ENCODE measurements at places on chromosomes 12 and 14. TPM values are rescaled to one million over a fixed set of nuclear protein-coding genes. Genes with fewer than 3 reads are reported as not detected.
A peak's percentile ranks its signal among the peaks of the same experiment; 100 is the strongest.

DNA sequence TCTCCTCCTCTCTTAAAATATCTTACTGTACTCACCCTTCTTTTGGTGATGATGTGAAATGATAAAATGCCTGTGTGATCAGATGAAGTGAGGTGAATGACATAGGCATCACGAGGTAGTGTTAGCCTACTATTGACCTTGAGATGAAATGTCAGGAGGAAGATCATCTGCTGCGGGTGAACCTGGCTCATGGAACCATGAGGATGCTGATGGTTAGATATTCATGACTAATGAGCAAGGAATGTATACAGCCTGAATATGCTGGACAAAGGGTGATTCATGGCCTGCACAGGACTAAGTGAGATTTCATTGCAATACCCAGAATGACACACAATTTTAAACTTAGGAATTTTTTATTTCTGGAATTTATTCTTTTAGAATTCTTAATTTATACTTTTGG is 89.6 kb downstream of the DAAM1 start:
- H3K27me3 ChIP-seq, result no peaks in the 10 kb centered on the region
- peaks cover 54% of the 10 kb centered on the region for H3K4me1 ChIP-seq
- no peaks in the 10 kb centered on the region for H3K36me3 ChIP-seq
- DNase-seq, result peak; percentile 84
- peak overlapping the region; percentile 46 for H3K27ac ChIP-seq
- no peak overlapping the region for H3K4me3 ChIP-seq

DNA sequence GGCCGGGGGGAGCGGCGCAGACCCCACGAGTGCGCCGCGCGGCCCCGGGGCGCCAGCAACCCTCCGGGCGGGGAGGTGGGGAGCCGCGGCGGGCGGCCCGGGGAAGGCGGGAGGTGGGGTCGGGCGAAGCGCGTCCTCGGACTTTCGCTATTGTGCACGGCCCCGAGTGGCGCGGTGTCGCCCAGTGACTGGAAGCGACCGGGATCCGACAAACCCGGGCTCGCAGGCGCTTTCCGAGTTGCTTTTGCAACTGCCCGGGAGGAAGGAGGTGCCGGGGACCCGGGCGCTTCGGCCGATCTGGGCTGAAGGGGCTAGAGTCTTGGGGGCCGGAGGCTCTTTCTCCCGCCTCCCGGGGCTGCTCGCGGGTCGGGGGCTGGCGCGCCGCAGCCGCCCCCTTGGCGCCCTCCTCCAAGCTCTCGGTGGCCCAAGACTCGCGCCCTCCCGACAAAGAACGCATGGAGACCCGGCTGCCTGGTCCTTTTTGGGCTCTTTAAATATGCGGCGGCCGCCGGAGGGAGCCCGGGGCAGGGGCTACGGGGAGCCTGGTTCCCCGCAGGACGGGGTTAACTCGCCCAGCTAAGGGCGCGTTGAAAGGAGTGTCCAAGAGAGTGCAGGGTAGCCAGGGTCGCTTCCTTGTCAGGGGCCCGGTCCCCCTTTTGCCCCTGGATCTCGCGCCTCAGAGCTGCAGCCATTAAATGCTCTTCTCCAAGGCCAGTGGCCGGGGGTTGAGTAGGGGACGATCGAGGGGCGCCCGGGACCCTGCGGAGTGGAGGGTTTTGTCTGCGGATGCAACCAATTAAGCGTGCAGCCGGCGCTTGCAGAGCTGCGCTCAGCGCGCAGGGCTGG is 1.4 kb downstream of the HMGA2 start:
- no peaks in the 10 kb centered on the region for H3K27me3 ChIP-seq
- peak; percentile 38 for DNase-seq
- peaks cover 16% of the 10 kb centered on the region for H3K36me3 ChIP-seq
- peak overlapping the region; percentile 94 for H3K4me3 ChIP-seq
- peaks cover 27% of the 10 kb centered on the region for H3K4me1 ChIP-seq

DNA sequence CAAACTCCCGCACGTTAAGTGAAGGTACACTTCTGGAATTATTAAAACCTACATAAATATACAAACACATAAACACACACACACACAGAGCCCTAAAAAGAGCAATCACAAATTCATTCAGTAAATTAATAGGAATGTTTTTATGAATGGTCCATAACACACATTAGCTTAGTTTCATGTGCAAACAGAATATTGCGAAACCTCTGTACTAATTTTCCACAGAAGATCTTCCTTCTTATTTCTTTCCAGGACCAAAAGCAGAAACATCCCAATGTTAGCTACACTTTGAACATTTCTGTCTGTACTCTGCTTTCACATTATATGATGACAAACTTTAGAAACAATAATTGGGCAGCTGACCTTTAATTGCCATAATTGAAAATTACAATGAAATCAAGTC is 101.6 kb downstream of the SOX5 start:
- peaks cover 81% of the 10 kb centered on the region for H3K27me3 ChIP-seq
- no peaks in the 10 kb centered on the region for H3K36me3 ChIP-seq
- no peak for DNase-seq
- H3K4me3 ChIP-seq, result no peak overlapping the region

GRCh38 chr12:89968151-89968700 is 259.6 kb upstream of the ATP2B1 start:
- no peak overlapping the region for H3K4me3 ChIP-seq
- no peaks in the 10 kb centered on the region for H3K36me3 ChIP-seq
- peaks cover 22% of the 10 kb centered on the region for H3K4me1 ChIP-seq
- no peaks in the 10 kb centered on the region for H3K27me3 ChIP-seq
- H3K27ac ChIP-seq, result no peak overlapping the region

GRCh38 chr12:4036671-4037271 is 163.6 kb upstream of the PARP11 start:
- no peaks in the 10 kb centered on the region for H3K27me3 ChIP-seq
- peaks cover 27% of the 10 kb centered on the region for H3K4me1 ChIP-seq
- peak; percentile 44 for DNase-seq
- H3K36me3 ChIP-seq, result no peaks in the 10 kb centered on the region
- H3K27ac ChIP-seq, result no peak overlapping the region

DNA sequence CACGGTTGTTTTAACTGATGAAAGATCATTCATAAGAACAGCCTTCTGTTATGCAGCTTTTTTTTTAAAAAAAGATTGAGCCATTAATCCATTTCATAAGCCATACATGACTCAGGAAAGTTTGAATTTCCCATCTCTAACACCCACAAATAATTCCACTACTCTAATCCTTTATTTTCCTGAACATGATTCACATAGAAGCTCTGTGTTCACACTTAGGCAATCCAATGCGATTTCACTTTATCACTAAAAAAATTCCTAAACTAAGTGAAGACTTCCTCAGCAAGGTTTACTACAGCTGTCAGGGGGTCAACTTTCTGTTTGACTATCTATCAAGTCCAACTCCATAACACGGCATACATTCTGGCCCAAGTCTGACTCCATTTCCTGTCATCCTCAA is 25.9 kb downstream of the PKP2 start:
- H3K4me1 ChIP-seq, result peaks cover 20% of the 10 kb centered on the region
- peaks cover 93% of the 10 kb centered on the region for H3K36me3 ChIP-seq
- H3K4me3 ChIP-seq, result no peak overlapping the region
- peak; percentile 14 for DNase-seq
- peak overlapping the region; percentile 40 for H3K27ac ChIP-seq

GRCh38 chr12:8849876-8850275 is 27.5 kb downstream of the A2ML1 start:
- no peaks in the 10 kb centered on the region for H3K4me1 ChIP-seq
- no peak overlapping the region for H3K4me3 ChIP-seq
- no peaks in the 10 kb centered on the region for H3K27me3 ChIP-seq
- DNase-seq, result peak; percentile 42
- H3K36me3 ChIP-seq, result no peaks in the 10 kb centered on the region

GRCh38 chr12:59389968-59390576 is 205.8 kb upstream of the SLC16A7 start:
- H3K36me3 ChIP-seq, result no peaks in the 10 kb centered on the region
- no peaks in the 10 kb centered on the region for H3K4me1 ChIP-seq
- no peak overlapping the region for H3K4me3 ChIP-seq
- no peaks in the 10 kb centered on the region for H3K27me3 ChIP-seq
- H3K27ac ChIP-seq, result no peak overlapping the region
- DNase-seq, result no peak

GRCh38 chr14:100138082-100138787 is 21.2 kb downstream of the DEGS2 start:
- no peaks in the 10 kb centered on the region for H3K4me1 ChIP-seq
- no peak overlapping the region for H3K4me3 ChIP-seq
- no peaks in the 10 kb centered on the region for H3K27me3 ChIP-seq
- no peak overlapping the region for H3K27ac ChIP-seq
- no peak for DNase-seq
- peaks cover 17% of the 10 kb centered on the region for H3K36me3 ChIP-seq

DNA sequence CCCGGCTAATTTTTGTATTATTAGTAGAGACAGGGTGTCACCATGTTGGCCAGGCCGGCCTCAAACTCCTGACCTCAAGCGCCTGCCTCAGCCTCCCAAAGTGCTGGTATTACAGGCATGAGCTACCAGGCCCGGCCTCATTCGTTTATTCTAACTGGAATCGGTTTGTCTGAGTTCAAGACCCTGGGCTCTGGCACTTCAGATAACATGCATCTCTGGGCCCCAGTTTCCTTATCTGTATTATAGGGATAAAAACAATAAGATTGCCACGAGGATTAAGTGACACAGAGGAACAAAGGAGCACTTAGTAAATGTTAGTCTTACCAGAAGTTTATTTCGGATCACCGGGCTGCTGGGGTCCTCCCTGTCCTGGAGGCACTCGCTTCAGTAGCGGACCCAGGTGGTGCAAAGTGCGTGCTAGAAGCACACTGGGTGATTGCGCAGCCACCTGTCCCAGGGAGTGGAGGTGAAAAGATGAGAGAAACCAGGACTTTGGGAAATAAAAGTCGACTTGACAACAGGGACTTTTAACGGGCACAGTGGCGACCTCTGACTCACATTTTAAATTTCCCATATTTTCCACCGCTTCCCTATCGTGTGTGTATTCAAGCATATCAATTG is 37.5 kb downstream of the ACACB start:
- no peaks in the 10 kb centered on the region for H3K4me1 ChIP-seq
- no peaks in the 10 kb centered on the region for H3K36me3 ChIP-seq
- no peak overlapping the region for H3K27ac ChIP-seq
- peak overlapping the region; percentile 74 for H3K4me3 ChIP-seq
- DNase-seq, result peak; percentile 5
- H3K27me3 ChIP-seq, result no peaks in the 10 kb centered on the region

GRCh38 chr12:122999986-123000420 is 19.5 kb downstream of the ARL6IP4 start:
- no peaks in the 10 kb centered on the region for H3K36me3 ChIP-seq
- H3K27me3 ChIP-seq, result no peaks in the 10 kb centered on the region

GRCh38 chr12:105522166-105522825 is 191.8 kb downstream of the C12orf75 start:
- no peak overlapping the region for H3K4me3 ChIP-seq
- H3K27me3 ChIP-seq, result no peaks in the 10 kb centered on the region
- H3K36me3 ChIP-seq, result no peaks in the 10 kb centered on the region
- no peak overlapping the region for H3K27ac ChIP-seq
- no peaks in the 10 kb centered on the region for H3K4me1 ChIP-seq

DNA sequence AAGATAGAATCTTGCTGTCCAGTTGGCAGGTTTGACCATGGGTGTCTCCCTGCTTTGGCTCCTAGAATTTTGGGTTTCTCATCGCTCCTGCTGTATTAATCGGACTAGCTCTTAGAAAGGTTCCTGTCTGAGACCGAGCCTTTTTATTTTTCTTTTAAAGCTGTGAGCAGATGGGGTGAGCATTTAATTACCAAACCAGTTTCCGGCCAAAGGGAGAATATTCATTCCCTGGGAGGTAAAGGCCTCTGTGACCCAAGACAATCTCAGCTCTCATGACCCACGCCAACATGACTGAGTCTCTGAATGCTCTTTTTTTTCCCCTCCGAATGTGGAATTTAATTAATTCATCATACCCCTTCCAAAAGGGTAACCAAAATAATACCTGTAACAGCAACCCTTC is 464.7 kb upstream of the TMEM132C start:
- H3K27me3 ChIP-seq, result no peaks in the 10 kb centered on the region
- no peaks in the 10 kb centered on the region for H3K4me1 ChIP-seq
- no peak overlapping the region for H3K27ac ChIP-seq

GRCh38 chr14:21846227-21846885 is 172.7 kb upstream of the OR4E1 start:
- H3K36me3 ChIP-seq, result no peaks in the 10 kb centered on the region
- DNase-seq, result peak; percentile 45
- H3K4me1 ChIP-seq, result peaks cover 8% of the 10 kb centered on the region
- H3K27me3 ChIP-seq, result peaks cover 98% of the 10 kb centered on the region
- no peak overlapping the region for H3K27ac ChIP-seq

DNA sequence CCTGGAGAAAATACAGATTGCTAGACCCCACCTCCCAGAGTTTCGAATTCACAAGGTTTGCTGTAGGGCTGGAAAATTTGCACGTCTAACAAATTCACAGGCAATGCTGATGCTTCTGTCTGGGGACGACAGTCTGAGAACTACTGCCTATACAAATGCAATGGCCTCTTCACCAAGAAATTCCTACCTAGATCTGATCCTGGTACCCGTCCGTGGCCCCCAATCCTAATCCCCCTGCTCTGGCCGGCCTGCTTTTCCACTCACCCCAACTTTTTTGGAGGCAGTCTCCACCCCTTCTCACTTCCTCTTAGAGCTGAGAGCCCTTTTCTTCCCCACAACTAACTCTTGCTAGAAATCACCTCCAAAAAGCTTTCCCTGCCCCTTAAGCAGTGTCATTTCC is 3.1 kb upstream of the SSH1 start:
- DNase-seq, result no peak
- H3K4me1 ChIP-seq, result peaks cover 18% of the 10 kb centered on the region
- H3K27ac ChIP-seq, result no peak overlapping the region
- H3K36me3 ChIP-seq, result no peaks in the 10 kb centered on the region
- no peak overlapping the region for H3K4me3 ChIP-seq

DNA sequence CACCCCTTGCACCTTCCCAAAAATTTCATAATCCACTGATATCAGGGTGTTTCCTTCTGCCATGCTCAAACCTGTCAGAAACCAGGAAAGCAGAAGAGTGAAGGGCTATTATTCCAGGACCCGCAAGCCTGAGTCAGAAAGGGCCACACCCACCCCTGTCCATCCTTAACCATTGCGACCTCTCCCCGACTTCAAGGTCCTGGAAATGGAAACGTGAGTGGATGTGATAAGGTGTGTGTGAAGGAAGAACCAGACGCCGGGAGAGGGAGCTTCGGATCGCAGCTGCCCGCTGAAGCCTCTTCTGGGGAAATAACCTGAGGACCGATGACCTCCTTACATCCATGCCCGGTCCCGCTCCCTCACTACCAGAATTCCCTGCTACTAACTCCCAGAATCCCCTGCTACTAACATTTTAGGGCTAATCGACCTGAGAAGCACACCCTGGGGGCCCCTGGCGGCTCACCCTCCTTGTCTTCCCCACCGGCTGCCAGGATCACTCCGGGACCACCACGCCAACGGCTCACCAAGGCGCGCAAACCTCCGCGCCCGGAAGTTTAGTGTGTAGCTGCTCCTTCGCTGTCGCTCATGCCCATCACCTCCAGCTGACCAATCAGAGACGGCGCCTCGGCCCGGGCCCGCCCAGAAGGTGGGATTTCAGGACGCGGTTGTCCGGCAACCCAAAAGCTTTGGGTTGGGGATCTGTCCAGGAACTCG is at the start of gene ACYP1:
ACYP1 (minus strand) TSS at position 534 of the 714 bp plus-strand sequence; CDS start at position 63, 471 bp downstream.
- peak within 1 kb of the TSS; percentile 100 for H3K4me3 ChIP-seq
- peak within 1 kb of the TSS; percentile 97 for H3K27ac ChIP-seq
- H3K27me3 ChIP-seq, result no peaks in the 10 kb centered on the region
- peak; percentile 90 for DNase-seq
- H3K4me1 ChIP-seq, result peaks cover 4% of the 10 kb centered on the region

GRCh38 chr14:73472185-73473114 is 14.1 kb upstream of the NUMB start:
- peaks cover 5% of the 10 kb centered on the region for H3K4me1 ChIP-seq
- H3K27me3 ChIP-seq, result no peaks in the 10 kb centered on the region
- H3K36me3 ChIP-seq, result no peaks in the 10 kb centered on the region
- H3K4me3 ChIP-seq, result no peak overlapping the region
- H3K27ac ChIP-seq, result no peak overlapping the region

Gene KRT6C
- 0.19 TPM for total RNA-seq

Gene NGB
- total RNA-seq, result not detected

Gene PROX2
- total RNA-seq, result not detected

Gene TMX1
- 35.0 TPM for total RNA-seq

Gene SIX1
- 0.33 TPM for total RNA-seq

Gene TBPL2
- not detected for total RNA-seq

Gene NAB2
- total RNA-seq, result 25.8 TPM
